Hypothalamus (tissue), 51 donors: ENCODE measurements at places on chromosomes 2 and 18.

- no peak for DNase-seq
Measured at GRCh38 chr2:74682501-74682900, 28.5 kb downstream of the SEMA4F start.

- no peak for DNase-seq
Measured at GRCh38 chr2:112173646-112174319, 35.6 kb downstream of the FBLN7 start.

GRCh38 chr2:151845884-151846283, 17.7 kb upstream of the ARL5A start:
- DNase-seq = no peak

DNA sequence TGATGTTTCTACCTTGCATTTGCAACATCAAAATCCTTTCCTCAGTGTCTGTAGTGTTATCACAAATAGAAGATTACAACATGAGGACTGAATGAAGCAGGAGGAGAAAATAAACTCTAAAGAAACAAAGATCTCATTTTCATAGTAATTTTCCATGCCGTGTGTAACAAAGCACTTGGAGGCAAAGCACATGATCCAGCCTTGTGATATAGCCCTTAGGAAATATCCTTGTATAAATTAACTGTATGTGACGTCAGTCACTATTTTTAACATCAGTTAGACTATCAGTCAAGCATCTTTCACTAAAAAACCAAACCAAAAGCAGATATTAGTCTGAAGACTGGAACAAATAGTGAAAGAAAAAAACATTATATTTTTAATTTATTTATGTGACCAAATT, 492.1 kb upstream of the CNTNAP5 start:
- no peak for DNase-seq

GRCh38 chr18:47772374-47773248, 157.8 kb downstream of the SMAD2 start:
- no peak for DNase-seq

DNA sequence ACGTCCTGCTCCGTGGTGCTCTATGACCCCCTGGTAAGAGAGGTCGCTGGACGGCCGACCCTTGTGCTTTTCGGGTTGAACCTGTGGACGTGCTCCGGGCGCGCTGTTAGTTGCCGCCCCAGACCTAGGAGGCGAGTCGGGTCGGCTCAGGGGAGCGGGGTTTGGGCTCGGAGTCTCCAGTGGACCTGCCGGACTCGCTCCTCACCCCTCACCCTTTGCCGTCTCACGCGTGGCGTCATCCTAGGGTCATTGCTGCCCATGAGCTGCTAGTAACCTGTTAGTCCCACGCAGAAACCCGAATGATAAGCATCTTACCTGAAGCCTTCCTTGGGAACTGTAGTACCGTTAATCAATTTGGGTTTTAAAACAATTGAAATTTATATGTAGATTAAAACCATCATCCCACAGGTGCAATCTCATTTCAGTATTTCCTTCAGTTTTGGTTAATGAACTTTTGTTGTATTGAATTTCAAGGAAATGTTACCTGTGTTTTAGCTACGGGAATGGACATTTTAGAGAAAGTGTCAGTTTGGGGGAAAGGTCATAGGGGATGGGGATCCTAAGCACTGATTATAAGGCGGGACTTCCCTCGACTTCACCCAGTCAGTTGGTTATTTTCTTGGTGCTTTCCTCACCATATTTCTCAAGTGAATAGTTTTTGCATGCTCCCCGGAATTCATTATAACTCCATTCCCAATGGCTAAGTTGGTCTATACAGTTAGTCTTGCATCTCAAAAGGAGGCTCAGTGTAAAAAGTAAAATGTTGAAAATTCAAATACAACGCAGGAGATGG, 536 bp downstream of the ELP2 start:
- no peak for DNase-seq

DNA sequence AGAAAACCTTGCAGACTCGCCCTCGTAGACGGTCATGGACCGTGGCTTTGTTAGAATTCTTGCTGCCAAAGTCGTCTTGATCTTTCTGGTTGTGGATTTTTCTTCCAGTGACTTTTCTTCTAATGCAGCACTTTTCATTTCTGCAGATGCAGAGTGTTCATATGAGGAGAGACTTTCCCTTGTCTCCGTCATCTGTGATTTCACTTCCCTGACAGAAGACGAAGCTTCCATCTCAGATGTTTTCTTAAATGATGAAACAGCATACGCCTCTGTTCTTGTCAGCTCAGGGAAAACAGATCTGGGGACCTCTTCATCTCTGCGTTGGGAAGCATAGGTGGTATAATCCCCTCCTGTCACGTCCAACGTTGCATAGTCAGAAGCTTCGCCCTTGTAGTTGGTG, 50.9 kb downstream of the PLEKHA3 start:
- no peak for DNase-seq

DNA sequence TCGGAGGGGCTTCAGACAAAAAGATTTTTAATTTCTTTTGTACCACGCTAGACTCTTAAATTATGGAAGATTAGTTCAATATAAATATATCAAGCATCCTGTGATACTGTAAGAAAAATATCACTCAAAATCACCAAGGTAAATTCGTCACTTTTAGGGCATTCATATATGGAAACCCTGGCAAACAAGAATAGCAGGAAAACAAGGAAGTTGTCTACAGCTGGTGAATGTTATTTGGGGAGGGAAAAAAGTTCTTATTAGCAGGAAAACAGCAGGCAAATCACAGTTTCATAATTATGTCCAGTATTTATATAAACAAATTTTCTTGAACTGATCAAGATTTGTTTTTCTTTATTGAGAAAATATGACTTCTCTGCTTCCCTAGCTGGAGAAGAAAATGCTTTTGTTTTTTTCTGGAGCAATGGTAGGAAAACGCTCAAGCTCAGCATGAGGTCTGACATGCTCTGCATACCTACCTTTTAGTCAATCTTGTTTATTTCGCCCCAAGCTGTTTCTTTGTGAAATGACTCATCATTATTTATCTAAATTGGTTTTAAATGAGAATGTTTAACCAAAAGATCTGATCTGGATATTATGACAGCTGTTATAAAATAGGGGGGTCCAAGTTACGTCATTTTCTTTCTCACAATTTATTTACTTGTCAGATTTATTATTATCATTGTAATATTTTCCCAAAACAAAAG, 14.7 kb downstream of the LINC00305 start:
- no peak for DNase-seq

DNA sequence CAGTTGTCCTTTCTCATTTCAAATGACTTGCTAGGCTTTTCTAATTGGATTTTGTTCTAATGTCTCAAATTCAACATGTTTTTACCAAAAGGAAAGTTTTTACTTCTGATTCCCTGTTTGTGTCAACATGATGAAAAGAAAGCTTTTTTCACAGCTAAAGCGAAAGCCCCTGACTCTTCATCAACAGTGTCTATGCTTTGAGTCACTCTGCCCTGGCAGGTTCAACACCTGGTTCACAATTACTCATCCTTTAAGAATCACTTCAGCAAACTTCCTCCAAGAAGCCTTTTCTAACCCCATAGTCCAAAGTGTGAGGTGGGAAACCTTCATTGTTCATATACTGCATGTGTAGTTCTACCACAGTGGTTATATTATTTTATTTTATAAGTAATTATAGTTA, 7.6 kb upstream of the DSG2 start:
- DNase-seq = no peak

DNA sequence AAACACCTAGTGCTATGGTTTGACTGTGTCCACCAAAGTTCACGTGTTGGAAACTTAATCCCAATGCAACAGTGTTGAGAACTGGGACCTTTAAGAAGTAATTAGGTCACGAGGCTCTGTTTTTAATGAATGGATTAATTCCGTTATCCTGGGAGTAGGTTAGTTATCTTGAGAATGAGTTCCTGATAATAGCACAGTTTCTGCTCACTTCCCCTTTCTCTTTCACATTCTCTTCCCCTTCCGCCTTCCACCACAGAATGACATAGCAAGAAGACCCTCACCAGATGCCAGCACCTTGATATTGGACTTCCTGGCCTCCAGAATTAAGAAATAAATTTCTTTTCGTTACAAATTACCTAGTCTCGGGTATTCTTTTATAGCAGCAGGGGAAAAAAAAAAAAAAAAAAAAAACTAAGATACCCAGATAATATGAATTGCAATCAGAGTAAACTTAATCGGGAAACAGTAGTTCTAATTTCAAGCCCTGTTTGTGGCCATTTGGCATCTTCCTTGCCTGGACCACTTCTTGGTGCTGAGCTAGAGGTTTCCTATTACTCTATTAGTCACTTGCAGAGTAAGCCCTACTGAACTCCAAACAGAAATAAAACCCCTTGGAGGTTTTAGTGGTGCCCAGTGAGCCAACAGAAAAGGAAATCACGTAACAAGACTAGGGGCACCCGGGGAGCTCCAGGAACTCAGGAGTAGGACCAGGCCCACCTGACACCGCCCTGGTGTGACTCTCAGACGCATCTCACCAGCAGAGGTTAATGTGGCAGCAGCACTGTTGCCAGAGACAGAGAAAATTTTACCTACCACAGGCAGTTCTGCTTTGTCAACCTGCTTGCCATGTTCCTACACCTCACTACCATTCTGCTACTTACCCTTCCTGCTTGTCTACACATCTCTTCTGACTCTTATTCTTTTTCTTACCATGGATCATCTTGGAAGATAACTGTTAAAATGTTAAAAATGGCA, 147.6 kb upstream of the CAB39 start:
- DNase-seq = no peak

GRCh38 chr2:68880213-68880612, 9.0 kb upstream of the BMP10 start:
- no peak for DNase-seq

DNA sequence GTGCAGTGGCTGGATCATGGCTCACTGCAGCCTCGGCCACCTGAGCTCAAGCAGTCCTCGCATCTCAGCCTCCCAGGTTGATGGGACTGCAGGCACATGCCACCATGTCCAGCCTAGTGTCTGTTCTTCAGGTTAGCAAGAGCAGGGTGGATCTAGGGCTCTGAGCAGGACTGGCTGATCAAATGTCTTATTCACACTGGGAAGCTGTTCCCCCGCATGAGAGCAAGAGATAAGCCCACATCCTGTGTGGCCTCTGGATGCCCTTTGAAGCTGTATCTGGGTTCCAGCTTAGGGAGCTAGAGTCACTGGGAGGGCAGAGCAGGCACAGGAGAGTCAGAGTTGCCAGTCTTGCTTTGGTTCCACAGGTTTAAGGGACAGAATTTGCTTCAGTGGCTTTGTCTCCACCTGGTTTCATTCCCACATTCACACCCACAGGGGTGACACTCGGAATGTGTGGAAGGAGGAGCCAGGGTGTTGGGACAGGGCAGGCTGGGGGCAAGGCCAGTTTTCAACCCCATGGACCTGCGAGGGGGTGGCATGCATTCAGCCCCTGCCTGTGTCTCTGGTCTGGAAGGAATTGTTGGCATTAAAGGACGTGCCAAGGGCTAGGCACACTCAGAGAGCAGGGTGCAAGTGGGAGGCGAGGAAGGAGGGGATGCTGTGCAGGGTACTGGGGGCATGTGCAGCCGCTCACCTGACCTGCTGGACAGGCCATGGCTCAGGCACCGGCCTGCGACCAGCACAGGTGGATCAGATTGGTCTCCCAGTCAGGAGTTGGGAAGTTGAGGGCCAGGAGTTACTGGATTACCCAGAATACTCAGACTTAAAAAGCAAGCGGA, 24.5 kb downstream of the PTPN18 start:
- no peak for DNase-seq

GRCh38 chr2:19652811-19653210, 249.0 kb downstream of the TTC32 start:
- no peak for DNase-seq

- no peak for DNase-seq
Measured at GRCh38 chr2:11102956-11103860, 52.1 kb upstream of the SLC66A3 start.

- DNase-seq = no peak
Measured at GRCh38 chr2:147657086-147658000, 187.5 kb upstream of the ACVR2A start.

DNA sequence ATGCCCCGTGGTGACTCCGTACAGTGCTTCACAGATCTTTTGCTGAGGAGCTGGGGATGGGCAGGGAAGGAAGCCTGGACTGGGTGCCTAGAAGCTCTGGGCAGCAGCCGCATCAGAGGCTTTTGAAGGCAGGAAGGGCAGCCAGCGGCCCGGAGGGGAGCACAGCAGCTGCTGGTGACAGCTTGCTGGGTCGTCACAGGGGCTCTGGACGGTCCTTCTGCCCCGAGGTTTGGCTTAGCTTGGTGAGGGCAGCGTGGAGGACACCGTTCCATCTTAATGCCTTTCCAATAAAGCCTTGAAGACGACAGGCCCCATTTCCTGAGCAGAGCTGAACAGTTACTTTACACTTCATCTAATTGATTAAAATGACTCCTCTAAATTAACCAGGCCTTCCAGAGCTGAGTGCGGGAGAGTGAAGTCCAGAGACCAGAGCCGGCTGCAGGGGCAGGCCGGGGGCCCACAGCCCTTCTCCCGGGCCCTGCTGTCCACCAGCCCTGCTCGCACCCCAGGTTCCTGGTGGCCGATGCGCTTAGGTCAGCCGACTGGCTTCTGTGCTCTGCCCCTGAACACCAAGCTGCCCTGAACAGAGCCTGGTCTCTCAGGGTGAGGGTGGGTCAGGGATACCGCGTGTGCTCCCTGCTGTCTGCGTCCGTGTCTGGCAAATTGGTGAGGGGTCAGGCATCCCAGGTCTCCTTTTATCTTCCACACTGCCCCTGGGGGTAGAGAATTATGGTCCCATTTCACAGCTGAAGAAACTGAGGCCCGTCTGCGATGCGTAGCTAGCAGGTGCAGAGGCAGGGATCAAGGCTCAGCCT, 43.5 kb downstream of the RRM2 start:
- no peak for DNase-seq

DNA sequence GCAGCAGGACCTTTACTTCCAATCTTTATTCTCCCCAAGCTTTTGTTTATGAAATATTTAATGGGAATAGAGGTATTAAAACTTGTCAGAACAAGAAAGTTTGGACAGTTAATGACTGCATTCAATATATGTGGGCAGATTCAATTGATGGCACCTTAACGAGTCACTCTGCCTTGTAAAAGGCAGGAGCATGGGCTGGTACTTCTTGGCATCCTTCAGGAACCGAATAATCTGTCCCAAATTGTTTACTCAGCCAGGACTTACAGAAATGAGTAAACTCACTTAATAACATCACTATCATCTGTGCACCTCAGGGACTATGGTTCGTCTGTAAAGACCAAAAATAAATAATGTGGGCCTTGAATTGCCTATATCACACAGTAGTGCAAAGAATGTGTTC, 1280.3 kb upstream of the TMEFF2 start:
- no peak for DNase-seq

GRCh38 chr2:20333738-20334137, 16.9 kb downstream of the PUM2 start:
- no peak for DNase-seq

DNA sequence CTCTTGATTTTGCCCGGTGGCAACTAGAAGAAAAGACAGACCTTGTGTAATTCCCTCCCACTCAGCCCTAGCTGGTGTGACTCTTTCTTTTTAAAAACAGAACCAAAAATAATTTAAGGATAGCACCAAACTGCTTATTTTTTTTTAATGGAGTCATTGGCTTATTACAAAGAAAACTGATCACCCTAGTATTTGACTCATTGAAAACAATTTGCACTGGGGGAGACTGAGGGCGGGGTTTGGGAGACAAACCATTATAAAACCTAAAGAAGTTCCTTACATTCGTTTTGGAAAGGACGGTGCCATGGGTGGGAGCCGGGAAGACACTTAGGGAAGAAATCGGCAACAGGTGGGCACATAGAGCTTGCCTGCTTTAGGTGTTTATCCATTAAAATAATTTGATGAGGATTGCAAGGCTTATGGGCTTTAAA, 2.5 kb downstream of the PAX3 start:
- DNase-seq = no peak
